Activated CD8-positive, alpha-beta memory T cell treated with anti-CD3 and anti-CD28 coated beads, Interleukin-2, amount 10 ng/mL, durations not matched to agents 7 days and 5 days (primary cell): ENCODE measurements at places on chromosomes 11 and 22. TPM values are rescaled to one million over a fixed set of nuclear protein-coding genes. Genes with fewer than 3 reads are reported as not detected.

DNA sequence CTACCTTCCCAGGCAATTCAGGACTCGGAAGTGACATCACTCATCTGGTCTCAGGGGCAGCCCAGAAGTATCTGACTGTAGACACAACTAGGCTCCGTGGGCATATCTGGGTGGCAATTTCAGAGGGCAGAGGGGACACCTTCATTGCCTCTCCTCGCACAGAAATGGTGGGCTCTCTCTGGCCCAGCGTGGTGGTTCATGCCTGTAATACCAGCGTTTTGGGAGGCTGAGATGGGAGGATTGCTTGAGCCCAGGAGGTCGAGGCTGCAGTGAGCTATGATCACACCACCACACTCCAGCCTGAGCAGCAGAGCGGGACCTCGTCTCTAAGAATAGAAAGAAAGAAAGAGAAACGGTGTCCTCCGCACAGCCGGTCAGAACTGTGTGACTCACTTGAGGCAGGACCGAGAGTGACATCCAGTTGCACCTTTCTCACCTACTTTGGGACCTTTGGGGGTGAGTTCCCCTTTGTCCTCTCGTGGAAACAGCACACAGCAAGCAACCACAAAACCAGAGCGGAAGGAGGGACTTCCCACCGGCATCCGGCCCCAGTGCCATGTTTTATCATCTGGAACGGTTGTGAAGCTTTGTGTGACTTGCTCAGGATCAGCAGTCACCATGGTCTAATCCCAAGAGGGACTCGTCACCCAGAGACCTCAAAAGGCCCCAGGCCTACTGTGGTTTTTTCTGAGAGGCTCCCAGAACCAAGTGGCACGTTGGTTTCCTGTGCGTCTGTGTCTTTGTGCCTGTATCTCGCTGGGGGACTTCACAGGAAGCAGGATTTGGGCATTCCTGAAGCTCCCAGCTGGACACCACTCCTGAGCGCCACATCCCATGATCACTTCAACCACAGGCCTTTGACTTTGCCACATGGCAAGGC lies 38.4 kb upstream of the EMID1 start:
- peak; percentile 84 for DNase-seq

DNA sequence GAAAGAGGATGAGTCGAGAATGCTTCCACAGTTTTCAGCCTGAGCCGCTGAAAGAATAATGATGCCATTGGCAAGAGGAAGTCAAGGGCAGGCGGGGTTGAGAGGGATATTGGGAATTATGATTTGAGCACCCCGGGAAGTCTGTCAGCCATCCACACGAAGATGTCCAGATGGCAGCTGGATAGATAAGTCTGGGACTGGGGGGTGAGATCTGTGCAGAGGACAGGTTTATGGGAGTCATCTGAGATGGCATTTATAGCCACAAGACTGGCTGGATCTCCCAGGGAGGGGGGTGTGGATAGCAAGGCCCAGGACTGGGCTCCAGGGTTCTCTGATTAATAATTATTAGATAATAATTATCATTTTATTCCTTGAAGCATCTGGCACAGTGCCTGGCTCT lies 5.1 kb upstream of the STIP1 start:
- DNase-seq: no peak

OVCH2 gene
- not detected for total RNA-seq

- DNase-seq: no peak
These were observed 1491.7 kb upstream of the RAG2 start for GRCh38 chr11:38089726-38090125.

OR10A2 gene
- total RNA-seq: not detected

MUC5AC gene
- not detected for total RNA-seq

DNA sequence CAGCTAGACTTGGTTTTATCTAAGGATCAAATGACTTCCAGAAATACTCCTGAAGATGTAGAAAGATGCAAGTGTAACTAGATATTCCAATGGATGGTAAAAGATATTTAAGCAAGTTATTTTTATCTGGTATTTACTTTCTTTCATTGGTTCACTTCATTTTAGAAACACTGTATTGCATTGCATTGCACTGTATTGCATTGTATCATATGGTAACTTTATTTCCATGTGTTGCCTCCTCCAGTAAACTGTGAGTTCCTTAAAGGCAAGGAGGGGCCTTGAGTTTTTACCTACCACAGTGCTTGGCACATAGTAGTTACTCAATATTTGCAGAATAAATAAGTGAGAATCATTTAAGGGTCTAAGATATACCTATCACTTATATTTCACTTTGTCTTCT lies 31.8 kb upstream of the FLI1 start:
- no peak for DNase-seq

- DNase-seq: no peak
These were observed 69.7 kb downstream of the SLC17A6 start for GRCh38 chr11:22407921-22408320.

- DNase-seq: peak; percentile 41
These were observed 4.8 kb downstream of the PIM3 start for GRCh38 chr22:49965091-49966040.

DNA sequence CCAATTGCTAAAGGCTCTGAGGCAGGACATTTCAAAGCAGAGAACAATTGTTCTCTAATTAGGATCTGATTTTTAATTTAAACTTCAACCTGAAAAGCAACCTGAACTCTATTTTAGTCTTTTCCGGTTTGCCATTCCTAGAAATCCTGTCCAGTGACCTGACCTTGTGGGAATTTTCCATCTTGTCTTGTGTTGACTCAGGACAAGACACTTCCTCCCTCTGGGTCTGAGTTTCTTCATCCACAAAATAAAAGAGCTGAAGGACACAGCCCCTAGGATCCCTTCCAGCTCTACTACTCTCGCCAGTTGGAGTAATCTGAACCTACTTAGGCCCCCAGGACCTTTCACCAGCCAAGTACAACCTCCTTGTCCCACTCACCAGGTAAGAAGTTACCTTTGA lies 66.5 kb upstream of the POU2AF1 start:
- no peak for DNase-seq

GRCh38 chr11:75450826-75451821 lies 18.1 kb upstream of the KLHL35 start:
- DNase-seq: no peak

- DNase-seq: peak; percentile 82
These were observed 8.6 kb downstream of the MRPL11 start for GRCh38 chr11:66429983-66430602.

C11orf91 gene
- not detected for total RNA-seq

DNA sequence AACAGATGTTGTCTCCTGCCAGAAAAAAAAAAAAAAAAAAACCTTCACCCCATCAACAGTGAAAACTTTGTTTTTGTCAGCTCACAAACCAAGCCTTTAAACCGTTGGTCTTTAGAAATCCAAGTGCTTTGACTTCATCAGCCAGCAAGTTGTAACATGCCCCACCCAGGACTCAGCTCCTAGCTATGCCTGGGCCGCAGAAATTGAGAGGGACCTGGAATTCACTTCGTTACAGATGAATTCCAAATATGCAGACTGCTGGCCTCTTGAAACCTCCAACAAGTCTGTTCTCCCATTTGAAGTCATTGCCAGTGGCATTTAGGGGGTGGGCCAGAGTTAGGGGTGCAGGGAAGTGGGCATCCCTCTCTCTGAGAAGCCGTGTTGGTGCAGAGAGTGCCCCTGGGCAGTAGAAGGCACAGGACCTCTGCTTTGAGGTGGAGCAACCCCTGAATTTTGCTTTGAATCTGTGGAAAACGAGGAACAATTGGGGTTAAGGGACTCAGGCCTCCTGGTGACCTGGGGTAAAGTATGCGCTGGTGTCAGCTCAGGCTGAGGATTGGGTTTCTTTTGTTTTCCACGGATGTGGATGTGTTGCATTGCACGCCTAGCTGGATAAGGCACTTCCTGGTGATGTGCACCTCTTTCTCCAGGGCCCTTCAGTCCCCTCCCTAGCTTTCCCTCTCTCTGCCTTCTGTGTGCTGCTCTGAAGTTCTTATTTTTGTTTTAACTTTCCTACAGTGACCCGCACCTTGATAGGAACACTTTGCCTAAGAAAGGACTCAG lies 109.5 kb downstream of the DBX1 start:
- DNase-seq: no peak

- no peak for DNase-seq
These were observed 3.4 kb downstream of the KIAA0930 start for GRCh38 chr22:45237065-45237990.

PHOX2A gene
- total RNA-seq: not detected

C11orf71 gene
- total RNA-seq: 5.3 TPM

SCN3B gene
- total RNA-seq: not detected

DNA sequence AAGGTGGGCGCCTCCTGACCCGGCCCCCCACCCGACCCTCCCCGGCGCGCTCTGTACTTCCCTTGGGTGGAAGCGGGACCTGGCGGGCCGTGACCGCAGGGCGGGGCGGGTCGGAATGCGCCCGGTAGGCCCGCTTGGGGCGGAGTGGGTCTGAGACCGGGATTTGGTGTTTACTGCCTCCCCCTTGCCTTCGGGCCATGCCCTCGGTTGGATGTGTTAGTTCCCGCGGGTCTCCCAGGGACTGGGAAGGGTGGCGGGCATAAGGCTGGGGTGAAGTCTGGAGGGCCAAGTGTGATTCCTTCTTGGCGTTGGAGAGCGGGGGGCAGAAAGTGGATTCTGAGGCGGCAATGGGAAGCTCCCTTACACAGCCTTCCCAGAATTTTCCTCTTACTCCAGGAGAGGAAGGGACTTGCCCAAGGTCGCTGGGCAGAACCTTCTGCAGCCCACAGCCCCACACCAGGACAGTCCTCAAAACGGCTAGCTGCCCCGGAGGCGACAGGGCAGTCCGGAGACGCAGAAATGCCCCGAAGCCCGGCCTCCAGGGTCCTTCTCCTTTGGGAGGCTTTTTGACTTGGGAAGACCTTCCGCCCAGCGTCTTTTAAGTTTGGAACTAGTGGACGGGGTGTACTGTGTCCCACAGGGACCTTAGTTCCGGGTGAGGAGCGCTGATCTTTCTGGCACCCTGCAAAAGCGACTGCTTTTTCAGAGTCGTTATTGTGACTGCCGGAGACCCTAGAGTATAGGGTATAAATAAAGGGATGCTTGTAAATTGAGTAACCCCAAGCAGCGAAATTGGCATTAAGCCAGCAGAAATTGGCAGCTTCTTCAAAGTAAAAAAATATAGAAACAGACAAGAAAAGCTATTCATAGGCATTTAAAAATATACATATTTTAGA lies 647 bp downstream of the SWAP70 start:
- DNase-seq: peak; percentile 54

DNA sequence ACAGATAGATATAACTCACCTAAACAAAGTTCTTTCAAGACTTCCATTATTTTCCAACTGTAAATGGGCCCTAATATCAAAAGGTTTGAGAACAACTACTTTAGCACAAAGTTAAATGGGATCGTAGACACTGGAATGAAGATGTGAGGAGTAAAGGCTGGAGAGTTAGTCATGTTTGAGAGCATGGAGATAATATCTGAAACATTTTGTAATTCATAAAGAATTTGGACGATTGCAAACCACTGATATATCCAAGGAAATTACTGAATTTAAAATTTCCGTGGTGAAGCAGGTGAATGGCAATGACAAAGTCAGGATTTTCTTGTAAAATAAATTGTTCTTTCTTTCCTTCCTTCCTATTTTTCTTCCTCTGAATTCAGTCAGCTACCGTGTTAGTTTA lies 564.9 kb downstream of the CNTN5 start:
- DNase-seq: no peak

DNA sequence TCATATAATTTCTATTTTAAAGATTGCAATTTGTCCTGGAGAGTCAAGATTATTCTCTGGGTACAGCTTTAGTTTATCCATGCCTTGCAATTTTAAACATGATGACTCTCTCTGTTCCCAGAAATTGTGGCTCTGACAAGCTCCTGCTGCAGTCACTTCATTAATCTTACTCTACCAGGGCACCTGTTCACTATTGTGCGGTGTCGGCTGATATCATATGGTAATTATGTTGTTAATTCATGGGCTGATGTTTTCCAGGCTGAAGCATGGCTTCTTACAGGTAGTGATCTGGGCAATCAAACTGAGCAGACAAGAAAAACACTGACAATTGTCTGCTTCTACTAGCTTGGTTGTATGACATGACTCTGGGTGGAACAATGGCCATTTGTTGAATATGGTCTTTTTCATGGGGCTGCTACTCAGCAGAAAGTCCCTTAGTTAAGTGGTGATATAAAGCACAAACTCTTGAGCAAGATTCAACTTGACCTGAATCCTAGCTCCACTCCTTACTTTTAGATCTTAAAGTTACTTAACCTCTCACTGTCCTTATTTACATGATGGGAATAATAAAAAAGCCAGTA lies 230.7 kb downstream of the FAT3 start:
- DNase-seq: no peak

CALCA gene
- total RNA-seq: not detected

- DNase-seq: no peak
These were observed 1.5 kb downstream of the MIEF1 start for GRCh38 chr22:39503630-39504029.

SOX10 gene
- total RNA-seq: not detected

DNA sequence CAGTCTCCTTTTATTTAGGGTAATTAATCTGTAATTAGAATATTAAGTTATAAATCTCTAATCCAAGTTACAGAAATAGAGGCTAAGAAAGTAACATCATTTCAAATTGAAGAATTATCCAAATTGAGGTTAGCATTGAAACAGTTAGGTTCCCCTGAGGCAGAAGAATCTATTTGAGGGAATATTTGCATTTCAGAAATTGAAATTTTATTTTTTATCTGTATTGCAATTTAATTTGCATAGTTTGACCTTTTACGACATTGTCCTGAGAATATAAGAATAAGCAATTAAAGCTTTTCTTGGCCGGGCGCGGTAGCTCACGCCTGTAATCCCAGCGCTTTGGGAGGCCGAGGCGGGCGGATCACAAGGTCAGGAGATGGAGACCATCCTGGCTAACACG lies 27.6 kb downstream of the DDIAS start:
- no peak for DNase-seq

GRCh38 chr11:102546427-102546826 lies 15.9 kb upstream of the MMP7 start:
- DNase-seq: no peak

- peak; percentile 68 for DNase-seq
These were observed at the start of gene TSPO for GRCh38 chr22:43151251-43152002. TSS of gene TSPO (plus strand) at chr22:43151559. CDS start at chr22:43159239, 7,680 bp downstream.

MMP8 gene
- total RNA-seq: not detected

GRCh38 chr11:6988506-6988905 lies 31.6 kb downstream of the ZNF214 start:
- no peak for DNase-seq

LAYN gene
- total RNA-seq: 40.1 TPM

- DNase-seq: no peak
These were observed 22.0 kb downstream of the TP53AIP1 start for GRCh38 chr11:128920666-128921065.

GRAMD1B gene
- total RNA-seq: 89.9 TPM

GRCh38 chr11:66966351-66966750 lies 8.2 kb upstream of the PC start:
- DNase-seq: no peak

JAML gene
- 142 TPM for total RNA-seq

CCDC188 gene
- not detected for total RNA-seq
